Lower leg skin (tissue), 4 donors: ENCODE measurements at places on chromosomes 2 and 18.

DNA sequence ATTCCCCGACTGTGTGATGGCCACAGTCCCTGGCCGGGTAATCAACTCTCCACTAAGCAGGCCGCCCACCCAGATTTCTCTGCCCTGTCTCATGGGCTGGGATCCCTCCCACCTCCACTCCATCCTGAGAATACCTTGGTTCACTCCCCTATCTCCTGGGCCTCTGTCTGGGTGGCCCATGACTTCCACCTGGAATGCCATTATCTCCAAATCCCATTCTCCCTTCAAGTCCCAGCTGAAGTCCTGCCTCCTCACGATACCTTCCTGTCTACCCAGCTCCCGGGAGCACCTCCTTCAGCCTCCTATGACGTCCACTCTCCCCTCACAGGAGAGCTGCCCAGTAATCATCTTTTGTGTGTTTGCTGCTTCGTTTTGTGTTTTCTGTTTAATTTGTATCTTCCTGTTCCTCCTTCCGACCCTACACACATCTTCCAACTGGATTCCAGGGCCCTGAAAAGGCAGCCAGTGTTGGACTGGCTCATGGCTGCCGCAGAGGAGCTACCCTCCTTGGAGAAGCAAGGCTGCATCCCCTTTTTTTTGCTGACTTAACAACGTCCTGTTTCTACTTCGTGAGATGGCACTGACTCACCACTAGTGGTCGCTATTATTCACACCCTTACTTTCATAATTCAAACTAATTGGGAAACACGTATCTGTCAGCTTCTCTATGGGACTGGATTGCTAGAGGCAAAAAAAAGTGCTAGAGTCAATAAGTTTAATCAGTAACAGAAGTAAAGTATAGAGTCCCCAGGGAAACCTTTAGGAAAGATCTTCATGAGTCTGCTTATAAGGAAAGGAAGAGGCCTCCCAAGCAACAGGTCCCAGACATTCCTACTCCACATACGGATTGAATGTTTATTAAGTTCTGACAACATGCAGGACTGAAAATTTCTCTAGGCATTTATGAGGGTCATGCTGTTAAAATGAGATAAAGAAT lies 171.9 kb upstream of the GATA6 start:
- DNase-seq: no peak

- no peak for DNase-seq
Measured at GRCh38 chr2:79369127-79369526, 143.7 kb upstream of the CTNNA2 start.

GRCh38 chr2:218566296-218566695 lies 1.9 kb downstream of the USP37 start:
- no peak for DNase-seq

- DNase-seq: no peak
Measured at GRCh38 chr2:173693044-173693589, 272.1 kb downstream of the SP3 start.

- DNase-seq: no peak
Measured at GRCh38 chr18:3806656-3807055, 356.7 kb downstream of the TGIF1 start.

GRCh38 chr2:98458207-98458606 lies 13.5 kb downstream of the INPP4A start:
- DNase-seq: no peak
